Activated T-helper 1 cell treated with anti-CD3 and anti-CD28 coated beads, Interleukin-12 subunit alpha, Interleukin-12 subunit beta, Interleukin-2, Interleukin-4 antibody, amounts not matched to agents 30 ng/mL and 10 ng/mL and 1 ng/mL, durations not matched to agents 14 hours and 24 hours and 36 hours (primary cell): ENCODE measurements at places on chromosomes 5 and 9. TPM values are rescaled to one million over a fixed set of nuclear protein-coding genes. Genes with fewer than 3 reads are reported as not detected.

The WHRN gene
- total RNA-seq: 2.2 and 2.4 TPM in 2 replicates

The REXO4 gene
- 42.5 and 43.8 TPM in 2 replicates for total RNA-seq

The LCN2 gene
- not detected in 2 replicates for total RNA-seq

The FST gene
- 0.17 and 0.31 TPM in 2 replicates for total RNA-seq

The CCNI2 gene
- total RNA-seq: 52.5 and 55.6 TPM in 2 replicates

- no peak for DNase-seq
These were observed 102.8 kb downstream of the MRPS30 start for GRCh38 chr5:44911501-44911900.

GRCh38 chr5:40453689-40454088 is 226.0 kb upstream of the PTGER4 start:
- DNase-seq: no peak

DNA sequence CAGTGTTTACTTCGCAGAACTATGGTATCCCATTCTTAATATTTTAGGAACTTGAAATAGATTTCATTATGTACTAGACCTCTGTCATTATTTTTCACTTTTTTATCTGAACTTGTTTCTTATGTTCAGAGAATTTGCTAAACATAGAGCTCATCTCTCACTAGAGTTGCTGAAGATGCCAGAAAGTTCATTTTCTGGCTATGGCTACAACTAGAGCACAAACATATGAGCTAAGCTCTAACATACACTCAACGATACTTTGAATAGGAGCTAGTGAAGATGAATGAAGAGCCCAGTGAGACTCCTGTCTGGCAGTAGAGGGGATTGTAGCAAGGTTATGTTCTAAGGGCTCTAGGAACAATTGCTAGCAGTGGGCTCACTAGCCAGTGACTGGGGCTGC is 582.2 kb downstream of the KIF4B start:
- DNase-seq: no peak

- DNase-seq: no peak
These were observed 34.9 kb downstream of the TARS1 start for GRCh38 chr5:33475706-33476105.

DNA sequence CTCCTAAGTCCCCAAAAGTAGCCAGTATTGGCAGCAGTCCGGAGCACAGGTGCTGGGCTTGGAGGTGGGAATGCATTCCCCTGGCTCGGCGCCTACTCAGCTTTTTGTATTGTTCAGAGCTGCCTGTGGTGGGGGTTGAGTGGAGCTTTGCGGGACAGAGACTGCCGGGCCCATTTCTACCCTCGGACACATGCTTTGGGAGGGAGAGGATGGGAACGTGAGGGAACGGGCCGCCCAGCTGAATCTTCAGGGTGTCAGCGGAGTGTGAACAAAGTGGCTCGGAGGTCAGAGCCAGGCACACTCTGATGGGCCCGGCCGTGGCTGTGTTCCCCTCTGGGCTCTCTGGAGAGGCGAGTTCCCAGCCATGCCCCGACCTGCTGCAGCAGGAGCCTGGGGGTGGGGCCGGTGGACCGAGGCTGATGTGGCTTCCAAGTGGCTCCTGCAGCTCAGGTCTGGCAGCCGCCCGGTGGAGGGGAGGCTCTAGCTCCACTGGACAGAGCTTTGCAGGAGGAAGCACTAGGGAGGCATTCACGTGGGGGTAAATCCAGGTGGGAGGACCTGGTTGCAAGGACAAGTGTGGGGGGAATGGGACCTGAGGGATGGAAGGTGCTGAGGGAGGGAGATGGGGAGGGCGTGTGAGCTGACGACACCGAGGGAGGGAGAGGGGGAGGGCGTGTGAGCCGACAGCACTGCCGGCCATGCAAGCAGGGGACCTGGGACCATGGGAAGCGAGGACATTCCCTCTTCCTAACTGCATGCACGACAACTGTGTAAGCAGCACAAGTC is 31.1 kb upstream of the SLC6A3 start:
- no peak for DNase-seq

- DNase-seq: no peak
These were observed 45.2 kb downstream of the VAV2 start for GRCh38 chr9:133946840-133947486.

GRCh38 chr9:73565833-73566465 is 414.3 kb downstream of the ANXA1 start:
- no peak for DNase-seq

- DNase-seq: no peak
These were observed 436 bp upstream of the EMB start for GRCh38 chr5:50441493-50441955.

- DNase-seq: peak; percentile 46
These were observed 233.9 kb upstream of the RPS23 start for GRCh38 chr5:82512025-82512424.

DNA sequence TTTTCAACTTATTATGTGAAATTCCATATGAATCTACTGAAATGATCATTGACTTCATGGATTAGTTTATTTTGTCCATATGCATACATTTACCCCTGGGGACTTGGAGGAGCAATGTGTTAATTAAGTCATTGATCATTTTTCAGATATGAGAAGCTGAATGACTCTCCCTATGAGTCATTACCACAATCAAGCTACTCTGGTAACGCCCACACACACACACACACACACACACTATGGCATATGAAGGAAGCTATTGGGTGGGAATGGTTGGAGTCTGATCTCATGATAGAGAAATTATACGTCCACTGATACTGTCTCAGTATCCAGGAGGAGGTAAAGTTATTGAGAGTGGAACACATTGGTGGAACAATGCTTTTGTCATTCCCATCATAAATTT is 528.9 kb downstream of the AGTPBP1 start:
- DNase-seq: no peak
